ENCODE measurements at places on chromosomes 11 and 22.

DNA sequence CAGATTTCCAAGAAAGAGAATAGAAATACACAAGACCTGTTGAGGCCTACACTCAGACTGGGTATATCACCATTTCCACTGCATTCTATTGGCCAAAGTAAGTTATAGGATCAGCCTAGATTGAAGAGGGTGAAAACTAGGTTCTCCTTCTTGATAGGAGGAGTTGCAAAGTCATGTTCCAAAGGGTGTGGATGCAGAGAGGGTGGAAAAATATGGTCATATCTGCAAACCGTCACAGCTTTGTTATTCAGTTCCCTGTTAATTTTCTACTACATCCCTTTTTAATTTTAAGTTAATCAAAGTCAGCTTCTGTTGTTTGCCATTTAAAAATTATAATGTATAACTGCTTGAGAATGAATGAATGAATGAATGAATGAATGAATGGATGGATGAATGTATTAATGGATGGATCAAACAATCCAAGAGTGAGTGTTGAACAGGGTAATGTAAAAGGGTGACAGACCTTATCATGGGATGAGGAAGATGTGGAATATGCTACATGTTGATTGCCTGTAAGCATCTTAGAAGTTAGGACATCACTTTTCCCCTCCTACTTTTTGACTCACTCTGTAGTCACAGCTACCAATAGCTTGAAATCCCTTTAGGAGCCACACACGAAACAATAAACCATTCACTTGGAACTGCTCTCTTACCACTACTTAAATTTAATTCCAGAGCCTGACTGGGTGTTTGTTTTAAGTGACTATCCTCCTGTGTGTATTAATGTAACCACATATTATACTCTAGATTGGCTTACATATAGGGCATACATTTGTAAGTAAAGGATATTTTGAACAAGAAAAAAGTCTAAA, 121.5 kb downstream of the CCDC34 start:
- ATAC-seq, result no peak

DNA sequence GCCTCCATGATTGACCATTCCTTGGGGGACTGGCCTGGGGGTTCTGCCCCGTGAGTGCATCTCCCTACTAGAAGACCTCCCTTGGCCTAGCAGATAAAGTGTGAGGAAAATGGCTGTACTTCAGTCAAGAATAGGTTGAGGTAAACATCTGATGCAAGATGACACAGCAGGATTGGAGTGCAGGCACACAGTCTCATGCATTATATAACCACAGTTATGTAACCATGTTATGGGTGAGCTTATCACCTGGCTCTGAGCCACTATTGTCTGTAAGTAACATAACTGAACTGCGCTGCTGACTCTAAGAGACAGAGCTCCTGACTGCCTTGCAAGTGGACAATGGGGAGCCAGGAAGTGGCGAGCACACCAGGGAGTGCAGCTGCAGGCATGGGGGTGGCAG, 378.7 kb upstream of the ANO5 start:
- no peak for ATAC-seq

- peak; percentile 66 for ATAC-seq
Observed at GRCh38 chr11:112226831-112227401, 688 bp downstream of the PTS start.

GRCh38 chr11:64720167-64720566, 2.8 kb downstream of the NRXN2 start:
- no peak for ATAC-seq

DNA sequence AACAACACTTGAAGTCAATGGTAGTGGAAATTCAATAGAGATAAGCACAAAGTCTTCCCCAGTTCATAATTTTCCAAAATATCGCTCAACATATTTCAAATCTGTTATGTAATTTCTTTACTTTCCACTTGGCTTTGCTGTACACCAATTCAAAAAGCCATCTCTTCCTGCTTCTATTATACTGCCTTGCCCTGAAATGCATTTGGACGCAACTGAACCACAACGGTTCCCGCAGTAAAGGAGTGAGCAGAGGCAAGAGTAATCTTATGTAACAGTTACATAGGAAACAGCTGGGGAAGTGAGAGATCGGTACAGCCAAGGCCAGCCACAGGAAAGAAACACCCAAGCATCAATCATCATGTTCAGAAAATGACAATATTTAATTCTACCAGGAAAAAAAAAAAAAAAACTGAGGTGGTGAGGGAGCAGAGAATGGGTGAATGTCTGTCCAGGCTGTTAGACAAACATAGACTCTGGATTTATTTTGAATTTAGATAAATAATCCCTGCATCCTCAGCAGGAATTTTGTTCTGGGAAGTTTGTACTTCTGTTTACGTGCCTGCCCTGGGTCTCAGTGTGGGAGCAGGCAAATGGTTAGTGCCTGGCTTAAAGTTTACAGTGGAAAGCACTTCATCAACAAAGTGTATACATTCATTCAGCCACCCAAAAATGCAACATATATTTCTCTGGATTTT, 392.2 kb downstream of the ETS1 start:
- ATAC-seq, result peak; percentile 88

- peak; percentile 66 for ATAC-seq
Observed at GRCh38 chr11:60915248-60915914, 1.4 kb downstream of the TMEM109 start.
